Spleen (tissue), 13 donors: ENCODE measurements at places on chromosomes 1 and 21.
A peak's percentile ranks its signal among the peaks of the same experiment; 100 is the strongest.

GRCh38 chr1:151711044-151711800 is 5.4 kb downstream of the CELF3 start:
- DNase-seq = no peak

DNA sequence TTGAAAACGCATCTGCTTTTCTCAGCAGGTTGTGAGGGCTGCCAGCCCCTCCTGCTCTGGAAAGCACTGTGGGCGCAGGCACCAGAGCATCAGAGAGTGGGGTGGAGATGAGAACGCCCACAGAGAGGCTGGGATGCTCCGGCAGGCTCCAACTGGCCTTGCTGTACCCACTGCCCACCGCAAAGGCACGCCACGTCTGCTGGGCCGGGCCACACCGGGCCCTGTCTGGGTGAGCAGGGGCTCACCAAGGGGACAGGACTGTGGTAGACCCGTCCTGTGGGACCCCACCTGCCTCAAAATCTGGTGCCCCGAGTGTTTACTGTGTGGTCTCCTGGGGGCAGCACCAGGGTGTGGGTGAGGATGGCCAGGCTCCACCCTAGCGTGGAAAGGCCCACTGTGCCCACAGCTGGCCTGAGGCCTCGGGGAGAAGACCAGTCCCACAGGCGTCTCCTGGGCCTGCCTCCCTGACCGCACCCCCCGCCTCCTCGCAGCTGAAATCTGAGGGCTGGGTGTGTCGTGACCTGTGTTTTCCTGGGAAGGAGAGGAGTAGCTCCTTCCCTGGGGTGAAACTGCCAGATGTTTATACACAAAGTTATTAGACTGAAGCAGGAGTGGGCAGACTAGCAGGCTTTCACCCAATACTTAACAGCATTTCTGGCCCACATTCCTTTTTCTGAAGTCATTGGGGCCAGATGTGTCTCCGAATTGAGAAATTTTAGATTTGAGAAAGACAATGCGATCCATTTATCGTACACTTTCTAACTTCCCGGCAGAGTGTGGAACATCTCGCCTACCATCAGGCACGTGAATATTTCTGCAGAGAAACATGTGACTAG is 53.8 kb downstream of the STUM start:
- peak; percentile 68 for DNase-seq

- DNase-seq = no peak
Observed at GRCh38 chr1:159778266-159778665, 2.5 kb upstream of the DUSP23 start.

GRCh38 chr1:231334079-231334666 is 3.5 kb downstream of the EXOC8 start:
- no peak for DNase-seq

DNA sequence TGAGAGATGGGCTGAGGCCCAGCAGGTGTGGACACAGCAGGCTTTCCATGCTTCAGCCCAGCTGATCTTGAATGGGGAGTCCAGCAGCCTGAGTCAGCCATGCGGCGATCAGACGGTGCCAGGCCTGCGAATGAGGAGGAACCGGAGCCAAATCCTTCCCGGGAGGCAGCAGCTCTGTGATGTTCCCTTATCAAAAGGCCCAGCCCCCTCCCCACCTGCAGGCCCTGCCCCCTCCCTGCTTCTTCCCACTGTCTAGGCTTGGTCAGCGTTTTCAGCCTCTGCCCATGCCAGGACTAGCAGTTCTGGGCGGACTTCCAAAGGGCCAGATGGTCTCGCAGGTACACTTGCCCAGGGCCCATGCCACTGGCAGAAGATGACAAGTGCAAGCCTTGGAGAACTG is 253.8 kb downstream of the KAZN start:
- no peak for DNase-seq

DNA sequence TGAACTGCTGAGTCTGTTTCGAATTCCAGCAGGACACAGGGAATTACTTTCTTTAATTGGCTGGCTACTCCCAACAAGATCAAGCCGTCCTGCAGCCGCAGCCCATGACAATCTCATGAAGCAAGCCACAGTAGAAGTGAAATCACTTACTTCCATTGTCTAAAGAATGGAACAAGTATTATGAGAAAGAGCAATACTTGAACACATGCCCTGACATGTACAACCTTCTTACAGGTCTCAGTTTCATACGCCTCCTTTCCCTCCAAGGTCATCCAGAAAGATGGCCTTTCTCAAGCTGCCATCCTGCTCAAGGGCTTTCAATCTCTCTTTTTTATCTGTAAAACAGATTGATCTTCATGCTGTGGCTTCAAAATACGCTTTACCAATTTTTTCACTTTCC is 85.1 kb downstream of the PCSK9 start:
- DNase-seq = no peak

DNA sequence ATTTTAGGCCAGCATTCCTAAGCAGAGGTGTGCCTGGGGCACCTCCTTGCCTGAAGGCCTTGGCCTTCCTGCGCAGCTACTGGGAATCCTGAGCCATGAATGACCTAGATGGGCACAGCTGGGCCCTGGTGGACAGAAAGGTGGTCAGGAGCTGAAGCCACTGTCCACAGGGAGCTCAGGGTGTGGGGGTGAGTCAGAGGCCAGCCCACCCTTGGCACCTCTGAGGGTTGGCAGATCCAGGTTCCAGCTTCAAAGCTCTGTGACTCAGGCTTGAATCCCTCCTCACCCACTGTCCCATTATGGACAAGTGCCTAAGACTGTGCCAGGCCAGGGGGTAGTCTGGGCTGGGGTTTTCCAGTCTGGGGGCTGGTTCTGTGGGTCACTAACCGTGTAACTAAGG is 6.4 kb upstream of the EDN2 start:
- DNase-seq = no peak

GRCh38 chr1:24443241-24443656 is 27.6 kb downstream of the NIPAL3 start:
- no peak for DNase-seq

- DNase-seq = no peak
Observed at GRCh38 chr1:77385551-77385950, 103.7 kb downstream of the AK5 start.
